ENCODE measurements at places on chromosomes 4 and X.

DNA sequence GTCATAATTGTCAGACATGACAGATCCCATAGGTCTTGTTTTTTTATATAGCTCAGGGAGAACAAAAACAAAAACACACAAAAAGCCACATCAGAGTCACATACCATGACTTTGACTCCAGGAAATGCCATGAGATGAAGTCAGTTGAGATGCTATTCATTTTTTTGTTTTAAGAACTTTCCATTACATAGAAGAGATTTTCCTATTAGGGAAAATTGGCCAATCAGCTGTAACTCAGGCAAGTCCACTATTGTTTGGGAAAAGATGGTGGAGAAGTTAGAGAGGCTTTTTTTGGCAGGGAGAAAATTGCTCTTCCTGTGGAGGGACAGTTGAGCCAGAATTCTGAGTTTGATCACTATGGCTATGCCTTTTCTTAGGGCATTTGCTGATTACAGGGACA, 72.6 kb downstream of the SMARCA5 start:
- DNase-seq, result no peak

DNA sequence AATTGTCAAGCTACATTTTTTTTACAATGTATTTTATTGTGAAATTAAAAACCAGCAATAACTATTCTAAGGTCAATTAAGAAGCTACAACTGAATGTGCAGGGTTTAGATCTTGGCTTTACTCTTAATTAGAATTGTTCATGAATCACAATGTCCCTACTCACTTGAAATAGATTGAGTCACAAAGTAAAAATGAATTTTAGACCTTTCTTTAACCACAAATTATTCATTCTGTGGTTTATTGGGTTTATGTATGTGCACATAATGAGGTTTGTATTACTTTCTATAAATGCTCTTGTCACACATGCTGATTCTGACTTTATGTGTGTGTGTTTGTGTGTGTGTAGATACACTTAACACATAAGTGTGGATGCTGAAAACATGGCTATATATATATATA, 647.0 kb upstream of the AADAT start:
- DNase-seq, result no peak

DNA sequence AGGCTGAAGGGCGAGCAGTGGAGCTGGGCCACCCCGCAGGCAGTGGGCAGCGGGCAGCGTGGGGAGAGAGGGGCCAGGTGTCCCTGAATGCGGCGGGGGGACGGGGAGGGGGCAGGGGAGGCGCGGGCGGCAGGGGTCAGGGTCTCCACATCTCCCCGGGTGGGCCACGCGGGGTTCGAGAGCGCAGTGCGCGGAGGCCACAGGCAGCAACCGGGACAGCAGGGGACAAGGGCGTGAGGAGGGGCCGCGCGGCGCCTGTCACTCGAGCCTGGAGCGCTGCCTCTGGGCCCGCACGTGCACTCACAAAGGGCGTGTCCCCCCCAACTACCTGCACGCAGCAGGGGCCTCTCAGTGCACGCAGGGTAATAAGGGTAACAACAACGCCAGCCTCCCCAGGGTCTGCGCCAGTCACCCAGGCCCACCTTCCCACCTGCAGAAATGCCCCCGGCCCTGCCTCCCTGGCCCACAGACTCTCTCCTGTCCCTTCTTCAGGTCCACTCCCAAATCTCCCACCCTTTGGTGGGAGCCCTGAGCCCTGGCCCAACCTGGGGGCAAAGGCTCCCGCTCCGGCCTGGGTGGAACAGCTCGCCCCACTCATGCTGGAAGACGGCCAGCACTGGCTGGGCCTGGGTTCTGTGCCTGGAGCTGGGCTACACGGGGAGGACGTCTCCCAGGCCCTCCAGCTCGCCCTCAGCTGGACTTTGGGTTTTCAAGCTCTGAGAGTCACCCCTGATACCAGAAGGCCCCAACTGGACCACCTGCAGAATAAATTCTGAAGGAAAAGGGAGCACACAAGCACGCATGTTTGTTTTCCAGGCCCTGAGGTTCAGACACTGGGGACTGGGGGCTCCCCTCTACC, 53.2 kb downstream of the ZFYVE28 start:
- DNase-seq, result no peak

GRCh38 chrX:96373047-96373355, 311.6 kb upstream of the DIAPH2 start:
- DNase-seq, result no peak

DNA sequence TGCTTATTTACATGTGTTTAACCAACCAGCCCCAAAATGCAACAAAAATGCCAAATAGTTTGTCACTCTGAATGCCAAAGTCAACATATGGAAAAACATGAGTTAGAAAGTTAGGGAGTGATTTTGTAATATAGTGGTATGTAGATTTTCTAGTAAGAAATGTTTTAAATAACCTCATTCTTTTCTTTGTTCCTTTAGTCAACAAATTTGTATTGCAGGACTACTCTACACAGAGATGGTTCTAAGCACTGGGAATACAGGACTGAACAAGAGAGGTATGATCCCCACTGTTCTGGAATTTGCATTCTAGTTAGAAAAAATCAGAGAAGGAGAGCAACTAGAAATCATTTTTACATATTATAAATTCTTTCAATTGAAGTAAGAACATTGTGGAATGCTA, 218.8 kb upstream of the ANXA10 start:
- no peak for DNase-seq

DNA sequence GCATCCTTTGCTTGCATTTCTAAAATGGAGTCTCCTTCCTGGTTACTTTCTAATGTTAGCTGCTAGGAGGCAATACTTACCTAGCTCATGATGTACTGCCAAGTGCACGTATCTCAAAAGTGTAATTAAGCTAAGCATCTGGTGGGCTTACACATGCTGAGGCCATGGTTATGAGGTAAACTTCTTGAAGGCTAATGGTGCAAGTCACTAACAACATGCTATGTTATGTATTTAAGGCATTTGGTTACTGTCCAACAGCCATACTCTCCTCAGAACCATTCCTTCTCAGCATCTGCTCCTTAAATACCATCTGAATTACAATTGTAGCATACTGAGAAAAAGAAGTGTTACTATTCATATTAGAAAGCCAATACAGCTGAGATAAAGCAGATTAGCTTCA, 318.6 kb upstream of the BMP3 start:
- DNase-seq, result no peak

- peak; percentile 66 for DNase-seq
These were observed at the start of gene TLR10 for GRCh38 chr4:38782452-38783108. TSS of gene TLR10 (minus strand) at chr4:38782990. CDS start at chr4:38775590, 7,400 bp downstream.

DNA sequence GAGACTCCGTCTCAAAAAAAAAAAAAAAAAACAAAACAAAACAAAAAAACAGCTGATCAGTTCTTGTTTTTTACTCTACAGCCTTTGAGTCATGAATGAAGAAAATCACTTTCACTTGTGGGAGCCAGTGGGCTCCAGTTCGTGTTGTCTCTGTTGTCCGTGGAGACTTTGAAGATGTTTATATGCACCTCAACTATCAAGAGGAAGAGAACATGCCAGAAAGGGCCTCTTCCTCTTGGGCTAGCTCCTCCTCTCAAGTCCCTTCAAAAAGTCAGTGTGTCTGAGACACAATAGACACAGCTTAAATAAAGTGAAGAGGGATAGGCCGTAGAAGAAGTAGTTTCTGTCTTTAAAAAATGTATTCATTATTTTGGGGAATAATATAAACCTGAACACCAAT, 182.7 kb downstream of the KDR start:
- DNase-seq, result peak; percentile 17

DNA sequence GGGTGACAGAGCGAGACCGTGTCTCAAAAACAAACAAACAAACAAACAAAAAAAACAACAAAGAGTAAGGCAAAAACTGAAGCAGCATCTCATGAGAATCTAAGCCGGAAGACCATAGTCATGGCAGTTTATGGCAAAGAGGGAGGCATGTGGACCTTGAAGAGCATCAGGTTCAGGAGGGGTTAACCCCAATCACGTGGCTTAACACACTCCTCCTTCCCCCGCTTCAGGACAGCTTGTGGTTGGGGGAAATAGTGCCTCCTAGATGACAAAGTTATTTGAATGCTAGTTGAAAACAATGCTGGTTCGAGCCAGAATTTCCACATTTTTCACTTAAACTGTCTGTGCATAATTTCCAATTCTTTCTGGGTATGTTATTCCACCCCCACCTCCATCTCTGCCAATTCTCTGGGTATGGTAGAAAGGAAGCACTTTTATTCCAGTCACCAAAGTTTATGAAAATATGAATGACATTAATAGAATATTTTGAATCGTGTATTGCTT, 11.7 kb upstream of the MAP7D3 start:
- no peak for DNase-seq

- no peak for DNase-seq
These were observed 61.5 kb upstream of the GATB start for GRCh38 chr4:151822331-151822730.

- no peak for DNase-seq
These were observed 433.6 kb downstream of the GASK1B start for GRCh38 chr4:157739242-157739641.

GRCh38 chr4:68077737-68078136, 51.9 kb downstream of the TMPRSS11F start:
- no peak for DNase-seq

- DNase-seq, result no peak
These were observed 48.7 kb upstream of the SLC4A4 start for GRCh38 chr4:71290074-71290473.

- DNase-seq, result no peak
These were observed 59.5 kb downstream of the RXFP1 start for GRCh38 chr4:158581161-158581560.

DNA sequence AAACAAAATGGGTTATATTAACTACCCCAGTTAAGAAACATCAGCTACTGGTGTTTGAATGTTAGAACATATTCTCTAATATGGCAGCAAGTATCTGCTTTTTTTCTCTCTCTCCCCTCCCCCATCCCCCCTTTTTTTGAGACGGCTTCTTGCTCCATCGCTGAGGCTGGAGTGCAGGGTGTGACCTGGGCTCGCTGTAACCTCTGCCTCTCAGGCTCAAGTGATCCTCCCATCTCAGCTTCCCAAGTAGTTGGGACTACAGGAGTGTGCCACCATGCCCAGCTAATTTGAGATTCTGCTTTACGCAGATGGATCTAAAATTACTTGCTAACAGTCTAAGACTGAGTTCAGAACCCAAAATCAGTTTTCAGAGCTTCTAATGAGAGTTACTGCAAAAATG, 101.9 kb downstream of the AFF1 start:
- DNase-seq, result no peak

- no peak for DNase-seq
These were observed 6.2 kb upstream of the DCTD start for GRCh38 chr4:182923366-182923765.

GRCh38 chr4:74930162-74930561, 2.8 kb upstream of the PARM1 start:
- no peak for DNase-seq

DNA sequence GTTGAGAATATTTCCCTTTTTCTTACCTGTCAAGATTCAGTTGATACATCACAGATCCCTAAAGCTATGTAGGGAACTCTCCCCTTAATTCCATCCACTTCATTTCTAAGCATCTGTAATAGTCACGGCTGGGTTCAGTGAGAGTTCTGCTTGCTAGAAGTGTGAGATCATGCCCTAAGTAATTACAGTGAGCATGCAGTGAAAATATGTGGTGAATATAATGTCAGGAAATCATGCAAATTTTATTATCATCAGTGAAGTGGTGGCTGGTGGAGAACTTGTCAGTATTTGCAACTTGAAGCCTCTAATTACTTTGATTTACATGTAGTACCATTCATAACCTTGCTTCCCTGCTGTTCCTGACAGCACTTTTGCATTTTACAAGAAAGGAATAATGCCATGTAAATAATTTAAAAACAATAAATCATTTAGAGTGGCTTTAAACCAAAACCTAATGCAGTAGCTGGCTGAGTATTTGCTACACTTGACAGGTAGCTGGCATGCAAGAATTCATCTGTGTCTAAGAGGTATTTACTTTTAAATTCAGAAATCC, 28.3 kb upstream of the CFAP299 start:
- DNase-seq, result no peak

DNA sequence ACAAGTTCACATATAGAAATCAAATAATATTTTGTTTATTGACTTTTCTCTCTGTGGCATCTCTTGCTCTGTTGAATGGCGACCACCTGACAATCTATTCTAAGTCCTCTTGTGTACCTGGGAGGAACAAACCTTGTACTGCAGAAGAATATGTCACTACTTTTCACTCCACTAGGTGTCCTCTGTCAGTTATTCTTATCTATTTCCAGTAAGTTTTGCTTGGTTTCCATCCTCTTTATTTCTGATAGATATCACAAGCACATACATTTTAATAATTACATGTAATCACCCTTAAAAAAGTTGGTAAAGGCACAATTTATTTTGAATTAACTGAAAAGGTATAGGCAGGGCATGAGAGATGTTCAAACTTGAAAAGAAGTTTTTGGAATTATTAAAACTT, 238.4 kb downstream of the SNCA start:
- no peak for DNase-seq

DNA sequence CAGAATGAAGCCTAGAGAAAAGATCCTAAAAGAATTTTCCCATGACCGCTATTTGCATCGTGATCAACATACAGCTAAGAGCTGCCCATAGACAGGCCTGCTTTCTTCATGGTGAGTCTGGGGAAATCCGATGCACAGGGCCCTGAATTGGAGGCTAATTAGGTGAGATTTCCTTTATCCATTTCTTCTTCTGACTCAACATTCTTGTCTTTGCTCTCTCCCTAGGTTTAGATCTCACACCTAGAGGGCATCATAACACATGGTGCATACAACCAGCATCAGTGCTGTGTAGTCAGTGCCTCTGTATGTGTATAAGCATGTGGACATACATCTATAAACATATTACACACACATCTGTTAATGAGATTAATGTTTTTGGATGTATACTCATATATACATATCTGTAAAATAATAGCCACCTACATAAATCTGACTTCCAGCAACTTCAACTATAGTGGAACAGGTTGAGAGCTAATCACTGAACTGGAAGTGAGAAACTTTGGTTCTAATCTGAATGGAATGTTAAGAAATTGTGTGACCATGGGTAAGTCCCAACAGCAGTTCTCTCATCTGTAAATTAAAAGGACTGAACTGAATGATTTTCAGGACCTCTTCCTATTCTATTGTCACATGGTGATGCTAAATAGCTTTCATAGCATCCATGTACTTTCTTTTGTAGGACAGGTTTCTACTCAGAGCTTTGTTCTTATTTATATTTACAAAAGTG, 17.5 kb downstream of the GATB start:
- no peak for DNase-seq

DNA sequence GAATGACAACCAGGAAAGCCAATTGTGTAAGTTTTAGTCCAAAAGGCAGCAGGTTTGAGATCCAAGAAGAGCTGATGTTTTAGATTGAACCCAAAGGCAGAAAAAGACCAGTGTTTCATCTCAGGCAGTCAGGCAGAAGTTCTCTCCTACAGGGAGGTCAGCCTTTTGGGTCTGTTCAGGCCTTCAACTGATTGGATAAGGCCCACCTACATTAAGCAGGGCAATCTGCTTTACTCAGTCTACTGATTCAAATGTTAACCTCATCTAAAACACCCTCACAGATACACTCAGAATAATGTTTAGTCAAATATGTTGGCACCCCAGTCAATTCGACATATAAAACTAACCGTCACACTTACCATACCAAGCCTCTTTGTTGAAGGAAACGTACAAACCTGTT, 134.2 kb upstream of the NEIL3 start:
- DNase-seq, result no peak

Measured in activated CD4-positive, alpha-beta T cell treated with anti-CD3 and anti-CD28 coated beads, Interleukin-2, Interleukin-6, amounts not matched to agents 100 ng/mL and 50 ng/mL, durations not matched to agents 16 hours and 8 hours (primary cell).